ENCODE measurements at places on chromosomes 11 and 22.

DNA sequence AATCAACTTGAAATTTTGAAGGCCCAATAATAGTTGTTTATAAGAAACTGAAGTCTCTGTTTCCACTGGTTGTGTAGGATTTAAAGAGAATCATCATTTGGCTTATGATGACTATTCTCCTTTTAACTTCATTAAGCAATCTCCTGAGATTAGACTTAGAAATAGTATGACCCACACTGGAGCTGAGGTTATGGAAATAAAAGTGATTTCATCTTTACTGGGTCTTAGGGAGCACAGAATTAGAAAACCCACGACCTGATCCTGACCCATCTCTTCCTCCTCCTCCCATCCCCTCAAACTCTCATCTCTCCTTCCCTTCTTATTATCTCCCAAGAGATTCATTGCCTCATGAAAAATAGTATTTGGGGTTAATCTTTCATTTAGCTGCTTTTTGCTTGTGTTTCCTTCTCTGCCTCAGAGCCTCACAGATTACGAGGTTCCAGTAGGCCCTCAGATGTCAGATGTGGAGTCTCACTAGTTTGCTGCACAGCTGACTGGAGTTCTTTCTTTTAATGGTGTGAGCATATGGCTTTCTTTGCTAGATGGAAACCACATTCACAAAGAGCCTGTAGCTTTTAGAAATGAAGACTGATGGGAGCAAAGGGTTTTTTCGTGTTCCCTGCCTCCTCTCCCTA, 85.0 kb downstream of the ALX4 start:
- no peak for DNase-seq

DNA sequence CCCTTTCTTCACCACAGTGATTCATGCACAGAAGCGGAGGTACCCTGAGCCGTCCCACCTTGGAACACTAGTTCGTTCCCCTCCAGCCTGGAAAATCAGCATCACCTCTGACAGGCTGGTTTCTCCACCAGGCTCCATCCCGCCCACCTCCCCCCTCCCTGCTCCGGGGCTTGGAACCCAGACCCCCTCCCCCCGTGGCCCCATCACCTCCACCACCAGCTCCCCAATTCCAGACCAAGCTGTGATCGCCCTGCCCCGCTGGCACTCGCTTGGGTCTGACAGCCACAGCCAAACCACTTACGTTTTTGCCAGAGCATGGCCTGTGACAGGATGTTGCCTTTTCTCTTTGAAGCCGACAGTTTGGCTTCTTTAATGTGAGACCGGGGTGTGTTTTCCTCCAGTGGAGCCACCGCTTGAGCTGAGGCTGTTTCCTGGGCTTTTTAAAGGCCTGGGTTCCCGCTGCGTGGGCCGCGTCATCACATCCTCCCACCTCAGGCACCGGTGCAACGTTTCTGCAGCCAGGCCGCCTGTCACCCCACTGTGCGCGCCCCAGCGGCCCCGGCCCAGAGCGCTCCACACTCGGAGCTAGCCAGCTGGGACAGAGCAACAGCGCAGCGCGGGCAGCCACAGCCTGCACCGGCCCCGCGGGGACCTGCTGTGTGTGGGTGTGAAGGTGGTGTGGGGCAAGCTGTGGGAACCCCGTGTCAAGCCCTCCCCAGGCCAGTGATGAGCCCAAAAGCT, at the start of gene POU2AF1:
Gene POU2AF1 (minus strand): TSS at position 415 of the 741 bp plus-strand sequence. CDS start 98 bp downstream, at position 317.
- DNase-seq = no peak

- no peak for DNase-seq
Measured at GRCh38 chr11:848380-848931, 5.8 kb downstream of the TSPAN4 start.

DNA sequence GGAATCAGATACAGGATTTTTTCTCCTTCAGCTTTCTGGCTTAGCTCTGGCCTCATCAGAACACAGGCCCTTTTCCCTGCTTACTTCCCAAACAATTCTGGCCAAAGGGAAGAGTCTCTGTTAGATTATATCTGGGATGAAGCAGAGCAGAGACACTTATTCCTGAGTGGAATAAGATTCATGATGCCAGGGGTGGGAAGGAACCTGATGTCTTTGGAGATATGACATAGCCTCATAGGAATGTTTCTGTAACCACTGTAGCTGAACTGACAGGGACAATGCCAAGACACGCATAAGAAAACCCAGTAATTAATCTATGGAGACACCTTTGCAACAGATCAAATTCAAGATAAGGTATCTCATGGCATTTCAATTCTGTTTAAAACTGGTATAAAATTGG, 177.1 kb upstream of the RAG2 start:
- no peak for DNase-seq

DNA sequence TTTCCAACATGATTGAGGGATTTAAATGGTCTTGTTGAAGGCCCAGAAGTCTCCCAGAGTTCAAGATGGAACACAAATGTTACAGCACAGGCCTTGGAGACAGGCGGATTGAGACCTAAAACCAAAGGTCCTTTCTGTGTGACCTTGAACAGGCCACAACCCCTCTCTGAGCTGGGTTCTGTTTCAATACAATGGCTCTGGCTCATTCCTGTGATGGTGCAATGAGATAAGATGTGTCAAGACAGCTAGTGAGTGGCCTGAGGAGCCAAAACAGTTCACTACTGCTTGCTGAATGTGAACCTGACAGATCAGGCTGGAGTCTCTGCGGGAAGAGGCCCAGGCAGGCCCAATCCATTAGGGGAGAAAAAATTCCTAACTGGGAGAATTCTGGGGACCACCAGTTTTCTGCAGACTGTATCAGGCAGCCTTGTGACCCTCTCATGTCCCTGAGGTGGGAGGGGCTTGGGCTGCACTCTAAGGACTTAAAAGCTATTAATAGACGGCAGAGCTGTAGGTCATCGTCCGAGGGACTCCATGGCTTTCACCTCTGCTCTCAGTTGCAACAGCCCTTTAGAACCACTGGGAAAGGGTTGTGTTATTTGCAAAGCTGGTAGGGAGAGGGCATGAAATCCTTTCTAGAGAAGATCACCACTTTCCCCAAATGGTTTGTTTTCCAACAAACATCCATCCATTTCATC, 126.1 kb upstream of the TEAD1 start:
- DNase-seq = no peak

DNA sequence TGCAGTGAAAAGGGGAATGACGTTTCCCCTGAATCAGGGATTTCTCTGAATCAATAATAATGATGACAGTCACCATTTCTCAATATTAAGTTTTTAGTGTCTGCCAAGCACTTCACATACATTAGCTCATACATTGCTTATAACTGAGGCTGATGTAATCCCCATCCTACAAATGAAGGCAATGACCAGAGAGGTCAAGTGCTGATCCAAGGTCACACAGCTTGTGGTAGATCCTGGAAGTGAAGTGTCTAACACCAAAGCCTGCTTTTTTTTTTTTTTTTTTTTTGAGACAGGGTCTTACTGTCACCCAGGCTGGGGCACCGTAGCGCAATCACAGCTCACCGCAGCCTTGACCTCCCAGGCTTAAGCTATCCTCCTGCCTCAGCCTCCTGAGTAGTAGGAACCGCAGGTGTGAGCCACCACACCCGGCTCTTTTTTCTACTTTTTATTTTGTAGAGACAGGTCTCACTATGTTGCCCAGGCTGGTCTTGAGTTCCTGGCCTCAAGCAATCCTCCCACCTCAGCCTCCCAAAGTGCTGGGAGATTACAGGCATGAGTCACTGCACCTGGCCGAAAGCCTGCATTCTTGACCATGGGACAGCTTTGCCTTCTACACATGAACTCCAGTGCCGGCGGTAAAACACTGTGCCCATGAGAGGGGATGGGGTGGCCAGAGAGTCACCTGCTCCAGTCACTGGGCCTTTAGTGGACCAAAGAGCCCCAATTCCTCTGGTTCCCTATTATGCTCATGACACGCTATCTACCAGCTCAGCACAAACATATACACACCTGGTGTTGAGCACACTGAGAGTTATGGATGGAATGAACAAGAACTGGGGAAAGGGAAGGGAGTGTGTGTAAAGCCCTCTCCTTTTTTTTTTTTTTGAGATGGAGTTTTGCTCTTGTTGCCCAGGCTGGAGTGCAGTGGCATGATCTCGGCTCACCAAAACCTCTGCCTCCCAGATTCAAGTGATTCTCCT, 17.4 kb downstream of the ARHGAP1 start:
- DNase-seq = no peak

DNA sequence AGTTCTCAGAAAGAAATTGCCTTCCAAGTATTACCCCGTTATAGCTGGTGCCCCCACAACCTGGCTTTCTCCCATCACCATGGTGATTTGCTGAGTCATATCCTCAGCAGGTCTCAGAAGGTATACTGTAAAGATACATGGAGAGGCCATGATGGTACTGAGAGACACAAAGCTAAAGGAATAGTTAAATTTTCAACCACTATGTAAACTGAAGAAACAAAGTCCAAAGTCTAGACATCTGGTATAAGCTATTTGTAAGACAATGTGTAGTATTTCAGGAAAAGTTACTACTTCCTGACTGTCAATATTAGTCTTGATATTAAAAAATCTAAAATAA, 377.1 kb downstream of the DCDC1 start:
- DNase-seq = no peak
